Occipital lobe (tissue), 3 donors: ENCODE measurements at places on chromosomes 6 and 20.

DNA sequence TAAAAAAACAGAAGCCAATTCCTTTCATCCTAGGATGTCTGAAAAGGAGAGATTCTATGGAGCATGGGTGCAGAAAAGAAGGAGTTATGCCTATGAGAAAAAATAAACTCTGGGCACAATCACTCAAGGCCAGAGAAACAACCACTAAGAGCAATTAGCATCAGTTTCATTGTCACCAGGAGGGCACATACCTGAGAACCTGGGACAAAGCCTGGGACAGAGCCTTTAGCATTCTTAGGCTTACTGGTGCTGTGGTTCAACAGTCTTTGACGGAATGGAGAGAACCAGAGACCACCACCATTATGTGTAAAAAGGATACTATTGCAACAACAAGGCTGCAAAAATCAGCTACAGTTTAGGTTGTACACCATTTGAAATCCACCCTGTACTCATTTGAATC is 29.4 kb upstream of the BCKDHB start:
- no peak for DNase-seq

- no peak for DNase-seq
Observed at GRCh38 chr6:106273087-106273486, 52.5 kb downstream of the ATG5 start.

- DNase-seq = no peak
Observed at GRCh38 chr6:130143709-130144108, 79.0 kb downstream of the SAMD3 start.

- DNase-seq = no peak
Observed at GRCh38 chr6:65771946-65772345, 64.9 kb upstream of the EYS start.

GRCh38 chr6:168152306-168152963 is 73.4 kb upstream of the FRMD1 start:
- DNase-seq = no peak

GRCh38 chr20:25858495-25859425 is 162.1 kb upstream of the ZNF337 start:
- DNase-seq = no peak

DNA sequence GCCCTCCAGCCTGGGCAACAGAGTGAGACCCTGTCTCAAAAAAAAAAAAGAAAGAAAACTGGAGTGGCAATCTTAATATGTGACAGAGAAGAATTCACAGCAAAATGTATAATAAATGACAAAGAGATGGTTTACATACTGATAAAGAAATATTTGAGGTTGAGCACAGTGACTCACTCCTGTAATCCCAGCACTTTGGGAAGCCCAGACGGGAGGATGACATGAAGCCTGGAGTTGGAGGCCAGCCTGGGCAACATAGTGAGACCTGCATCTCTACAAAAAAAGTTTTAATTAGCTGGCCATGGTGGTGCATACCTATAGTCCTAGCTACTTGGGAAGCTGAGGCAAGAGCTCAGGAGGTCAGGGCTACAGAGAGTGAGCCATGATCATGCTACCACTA is 12.4 kb upstream of the DEFB118 start:
- DNase-seq = no peak

DNA sequence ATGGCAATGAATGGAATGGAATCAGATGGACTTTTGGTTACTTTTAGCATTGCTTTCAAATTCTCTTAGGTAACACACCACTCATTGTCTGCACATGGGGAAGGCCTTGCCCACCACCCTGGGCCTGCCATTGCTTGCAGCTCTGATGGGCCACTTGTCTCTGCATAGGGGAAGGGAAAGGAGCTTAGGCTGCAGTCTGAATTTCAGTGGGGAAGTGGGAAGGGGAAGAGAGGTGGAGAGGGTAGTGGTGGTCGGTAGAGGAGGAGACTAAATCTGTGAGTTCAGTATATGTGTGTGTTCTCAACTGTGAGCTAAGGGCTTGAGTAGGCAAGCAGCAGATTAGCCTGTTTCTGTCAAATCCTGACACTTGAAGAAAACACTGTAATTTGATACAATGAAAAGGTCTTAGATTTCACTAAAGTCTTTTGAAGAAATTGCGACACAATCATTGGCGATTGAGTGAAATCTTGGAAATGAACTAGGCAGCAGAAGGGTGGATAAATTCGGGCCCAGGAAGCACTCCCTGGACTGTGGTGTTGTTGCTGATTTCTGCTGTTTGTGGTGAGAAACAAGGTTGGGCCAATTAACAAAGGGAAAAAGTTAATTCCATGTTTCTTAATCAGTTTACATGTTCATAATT is 80.6 kb downstream of the OTOR start:
- no peak for DNase-seq

GRCh38 chr6:14831937-14832336 is 413.9 kb upstream of the JARID2 start:
- DNase-seq = no peak

DNA sequence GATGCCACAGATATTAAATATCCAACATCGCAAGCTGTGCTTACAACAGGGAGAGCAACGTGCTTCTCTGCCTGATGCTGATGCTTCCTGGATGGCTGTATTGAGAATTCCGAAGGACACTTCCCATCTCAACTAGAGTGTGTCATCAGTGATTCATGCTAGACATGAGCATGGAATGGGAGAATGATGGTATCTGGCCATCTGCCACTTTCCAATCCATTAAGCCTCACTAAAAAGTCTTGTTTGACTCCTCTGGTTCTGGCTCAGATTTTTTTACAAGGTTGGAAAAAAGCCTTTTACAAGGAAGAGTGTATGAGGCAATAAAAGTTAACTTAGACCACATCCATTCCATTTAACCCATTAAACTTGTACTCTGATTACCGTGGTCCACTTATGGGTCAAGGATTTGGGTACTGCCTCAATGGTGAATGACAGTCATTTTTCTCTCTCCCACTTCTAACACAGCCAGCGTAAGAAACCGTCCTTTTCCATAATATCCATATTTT is 265.3 kb downstream of the UST start:
- no peak for DNase-seq

- DNase-seq = no peak
Observed at GRCh38 chr6:118580585-118581419, 32.7 kb downstream of the PLN start.

DNA sequence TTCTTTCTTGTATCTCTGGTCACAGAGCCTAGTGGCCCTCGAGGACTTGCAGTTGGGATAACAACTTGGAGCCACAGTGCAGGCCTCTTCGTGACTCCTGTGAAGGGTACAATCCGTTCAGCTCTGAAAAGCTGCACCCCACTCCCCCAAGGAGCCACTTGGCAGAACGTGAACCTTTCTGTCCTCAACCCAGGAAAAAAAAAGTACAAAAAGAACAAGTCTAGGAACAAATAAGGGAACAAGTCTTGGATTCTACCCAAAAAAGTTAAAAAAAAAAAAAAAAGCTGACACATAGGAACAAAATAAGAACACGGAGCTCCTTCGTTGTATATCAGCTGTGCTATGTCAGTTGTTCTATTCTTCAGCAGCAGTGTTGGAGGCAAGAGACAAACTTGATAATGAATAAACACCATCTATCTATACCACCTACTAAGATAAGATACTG is 77.9 kb upstream of the TULP1 start:
- peak; percentile 25 for DNase-seq

DNA sequence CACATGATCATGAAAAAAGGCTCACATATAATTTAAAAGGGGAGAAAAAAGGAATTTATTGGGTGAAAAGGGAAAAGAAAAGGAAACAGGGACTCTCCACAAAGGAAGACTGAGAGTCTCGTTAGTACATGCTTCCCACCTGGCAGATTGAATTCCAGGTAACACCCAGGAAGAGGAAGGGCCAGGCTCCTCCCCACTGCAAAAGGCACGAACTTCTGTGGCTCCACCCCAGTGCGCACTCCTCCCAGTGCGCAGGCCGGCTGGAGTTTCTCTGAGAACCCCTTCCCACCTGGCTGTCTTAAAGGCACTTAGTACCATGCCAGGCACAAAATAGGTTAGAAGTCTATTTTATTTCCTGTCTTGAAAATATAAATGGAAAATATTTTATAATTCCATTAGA is 129.8 kb downstream of the COL12A1 start:
- DNase-seq = no peak

GRCh38 chr6:168158980-168159349 is 80.0 kb upstream of the FRMD1 start:
- DNase-seq = no peak

- DNase-seq = no peak
Observed at GRCh38 chr6:53349209-53349693, 501 bp upstream of the ELOVL5 start.

- no peak for DNase-seq
Observed at GRCh38 chr20:22429175-22430153, 154.9 kb downstream of the FOXA2 start.

GRCh38 chr6:6656287-6656686 is 67.8 kb downstream of the LY86 start:
- DNase-seq = no peak

DNA sequence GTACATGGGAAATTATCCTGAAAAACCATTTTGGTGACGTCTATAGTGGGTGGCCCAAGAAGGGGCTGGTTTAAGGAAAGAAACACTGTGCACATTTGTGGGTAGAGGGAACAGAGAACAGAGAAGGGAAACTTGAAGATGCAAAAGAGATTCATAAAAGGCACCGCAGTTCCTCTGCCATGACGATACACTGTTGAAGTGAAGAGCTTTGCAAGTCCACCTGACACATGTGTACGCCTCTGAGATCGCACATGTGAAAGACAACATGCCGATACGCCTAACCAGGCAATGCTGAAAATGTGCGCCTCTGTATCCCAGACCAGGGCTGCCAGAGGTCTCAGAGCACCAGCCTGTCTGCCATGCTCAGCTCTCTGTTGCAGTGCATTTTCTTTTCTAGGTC is 180.9 kb downstream of the KIF16B start:
- no peak for DNase-seq

- DNase-seq = no peak
Observed at GRCh38 chr6:39003072-39003471, 45.5 kb upstream of the GLP1R start.

DNA sequence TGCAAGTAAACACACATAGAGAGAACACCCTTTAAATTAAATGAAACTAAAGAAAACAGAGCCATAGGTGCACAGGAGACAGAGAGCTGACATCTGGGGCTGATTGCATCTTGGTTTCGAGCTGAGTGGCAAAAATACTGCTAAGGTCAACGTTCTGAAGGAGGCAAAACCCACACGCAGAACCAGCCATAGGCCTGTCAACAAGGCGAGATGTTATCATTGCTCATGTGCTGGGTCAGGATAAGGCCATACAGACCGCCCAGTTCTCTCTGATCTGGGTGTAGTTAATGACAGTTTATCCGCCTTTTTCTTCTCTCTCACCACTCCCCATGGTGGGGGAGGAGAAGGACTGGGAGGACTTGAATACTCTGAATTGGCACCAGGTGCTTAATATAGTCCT is 4.5 kb upstream of the FAM110A start:
- no peak for DNase-seq

DNA sequence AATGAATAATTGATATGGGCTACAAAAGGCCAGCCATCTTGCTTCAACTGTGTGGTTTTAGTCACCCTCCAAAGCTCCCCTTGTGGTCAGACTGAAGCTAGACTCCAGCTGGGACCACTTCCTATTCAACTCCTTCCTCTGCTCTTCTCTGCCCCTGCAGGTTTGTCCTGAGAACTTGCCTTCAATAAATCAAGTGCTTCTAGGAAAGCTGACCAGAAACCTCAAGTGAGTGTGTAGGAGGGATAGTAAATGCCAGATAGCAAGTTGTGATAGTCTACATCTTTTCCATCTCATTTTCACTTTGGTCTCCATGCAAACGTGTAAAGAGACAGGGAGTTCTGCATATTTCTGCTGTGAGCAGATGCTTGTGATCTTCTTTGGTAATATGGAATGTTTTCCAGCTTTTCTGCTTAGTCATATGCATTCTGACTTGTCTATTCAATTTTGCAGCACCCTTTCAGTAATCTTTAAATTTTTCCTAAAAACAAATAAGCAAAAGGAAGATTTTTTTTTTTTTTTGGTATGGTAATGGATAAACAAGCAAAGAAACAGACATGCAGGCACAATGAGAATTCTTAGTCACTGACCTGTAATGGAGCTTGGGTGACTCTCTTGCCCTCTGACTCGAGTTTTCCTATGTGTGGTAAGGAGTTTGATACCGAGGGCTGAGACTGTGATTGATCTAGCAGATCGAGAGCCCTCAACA is 201.3 kb upstream of the BTBD3 start:
- no peak for DNase-seq

- no peak for DNase-seq
Observed at GRCh38 chr20:47586649-47587294, 85.1 kb downstream of the NCOA3 start.

DNA sequence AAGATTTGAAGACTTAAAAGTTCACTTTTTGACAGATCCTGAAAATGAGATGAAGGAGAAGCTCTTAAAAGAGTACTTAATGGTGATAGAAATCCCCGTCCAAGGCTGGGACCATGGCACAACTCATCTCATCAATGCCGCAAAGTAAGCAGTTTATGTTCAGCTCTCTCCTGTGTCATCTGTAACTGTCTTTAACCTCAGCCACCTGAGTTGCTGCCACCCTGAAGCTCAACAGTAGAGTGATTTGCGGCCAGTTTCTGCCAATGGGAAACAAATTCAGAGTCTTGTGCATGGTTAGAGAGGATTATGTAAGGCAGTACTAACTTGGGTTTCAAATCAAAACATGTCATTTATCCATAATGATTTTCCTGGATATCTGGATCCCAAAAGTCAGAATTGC is 10.1 kb downstream of the TNFAIP3 start:
- no peak for DNase-seq

DNA sequence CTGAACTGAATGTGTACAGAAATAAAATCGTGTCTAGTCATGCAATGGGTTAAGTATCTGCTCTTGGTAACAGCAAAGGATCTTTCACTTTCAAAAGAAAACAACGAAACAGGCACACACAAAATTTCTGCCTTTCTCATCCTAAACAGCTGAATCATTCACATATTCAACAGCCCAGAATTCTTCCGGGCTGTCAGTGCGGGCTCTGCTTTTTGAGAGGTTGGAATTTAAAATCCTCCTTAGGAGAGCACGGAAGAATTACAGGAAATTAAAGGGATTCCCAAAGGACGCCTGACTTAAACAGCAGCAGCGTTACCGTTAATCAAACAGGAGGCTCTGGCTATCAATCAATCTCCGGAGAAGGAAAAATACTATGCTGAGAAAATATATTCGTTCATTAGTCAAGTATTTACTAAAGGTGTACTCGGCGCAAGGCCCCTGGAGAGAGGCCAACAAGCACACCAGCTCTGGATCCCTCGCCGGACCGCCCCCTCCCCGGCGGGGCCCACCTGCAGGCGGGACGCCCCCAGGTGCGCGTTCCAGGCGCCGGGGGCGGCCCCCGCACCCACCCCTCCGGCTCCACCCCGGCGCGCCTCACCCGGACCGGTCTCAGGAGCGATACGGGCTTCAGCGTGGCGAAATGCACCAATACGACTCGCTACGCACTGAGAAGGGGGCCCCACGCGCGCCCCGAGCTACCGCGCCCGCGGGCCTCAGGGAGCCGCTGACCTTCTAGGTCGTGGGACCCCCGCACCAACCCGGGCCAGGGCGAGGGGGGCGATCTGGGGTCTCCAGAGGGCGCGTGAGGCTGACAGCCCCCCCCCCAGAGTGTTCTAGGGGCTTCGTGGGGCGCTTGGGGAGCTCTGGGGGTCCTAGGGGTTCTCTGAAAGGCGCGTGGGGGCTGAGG is 1.0 kb downstream of the NAPB start:
- DNase-seq = no peak

GRCh38 chr20:15900443-15900842 is 672.8 kb downstream of the KIF16B start:
- DNase-seq = no peak
